Memory B cell (primary cell): ENCODE measurements at places on chromosomes 1 and 21.

GRCh38 chr1:245279346-245279745 is 124.6 kb downstream of the KIF26B start:
- peaks cover 20% of the 10 kb centered on the region for H3K27me3 ChIP-seq
- DNase-seq, result no peak
- H3K36me3 ChIP-seq, result no peaks in the 10 kb centered on the region
- H3K27ac ChIP-seq, result no peak overlapping the region
- H3K4me1 ChIP-seq, result no peaks in the 10 kb centered on the region

DNA sequence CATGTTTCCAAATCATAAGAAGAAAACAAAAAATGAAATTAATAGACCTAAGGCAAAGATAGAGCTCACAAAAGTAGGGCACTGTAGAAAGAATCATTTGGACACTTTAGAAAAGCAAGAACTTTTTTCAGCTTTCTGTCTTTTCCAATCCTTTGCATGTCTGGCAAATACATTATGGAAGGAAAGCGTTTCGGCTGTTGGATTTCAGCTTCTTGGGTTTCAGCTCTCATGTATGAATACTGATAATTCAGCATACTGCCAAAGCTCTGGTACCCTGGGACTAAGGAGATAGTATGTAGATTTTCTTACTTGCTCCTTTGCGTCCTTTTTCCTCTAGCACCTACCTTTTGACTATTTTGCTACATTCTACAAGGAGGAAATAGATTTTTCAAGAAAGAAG is 375.9 kb downstream of the BRINP3 start:
- no peaks in the 10 kb centered on the region for H3K36me3 ChIP-seq
- H3K27me3 ChIP-seq, result no peaks in the 10 kb centered on the region
- H3K4me3 ChIP-seq, result no peak overlapping the region
- no peak overlapping the region for H3K27ac ChIP-seq
- no peaks in the 10 kb centered on the region for H3K4me1 ChIP-seq
- no peak for DNase-seq

DNA sequence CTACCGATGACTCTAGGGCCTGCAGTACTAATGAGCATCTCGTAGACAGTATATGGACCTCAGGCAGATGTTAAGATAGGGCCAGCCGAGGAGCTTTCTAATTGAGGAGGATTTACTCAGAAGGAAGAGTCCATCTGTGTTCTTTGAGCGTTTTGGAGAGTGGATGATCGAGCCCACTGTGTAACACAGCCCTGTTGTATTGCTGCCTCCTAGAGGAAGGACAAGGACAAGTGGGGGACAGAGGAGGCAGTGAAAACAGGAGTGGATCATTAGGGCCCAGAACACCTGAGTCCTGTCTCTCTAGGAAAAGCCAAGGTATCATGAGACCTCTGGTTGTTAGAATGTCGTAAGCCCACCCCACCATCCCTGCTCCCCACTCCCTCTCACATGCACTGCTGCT is 62.9 kb downstream of the TBX19 start:
- no peaks in the 10 kb centered on the region for H3K27me3 ChIP-seq
- peaks cover 3% of the 10 kb centered on the region for H3K36me3 ChIP-seq
- H3K4me1 ChIP-seq, result peaks cover 13% of the 10 kb centered on the region
- no peak for DNase-seq
- H3K4me3 ChIP-seq, result no peak overlapping the region

- peaks cover 1% of the 10 kb centered on the region for H3K36me3 ChIP-seq
- no peaks in the 10 kb centered on the region for H3K4me1 ChIP-seq
- no peak for DNase-seq
- H3K4me3 ChIP-seq, result no peak overlapping the region
- H3K27ac ChIP-seq, result no peak overlapping the region
Observed at GRCh38 chr1:114023377-114023776, 44.1 kb downstream of the OLFML3 start.

DNA sequence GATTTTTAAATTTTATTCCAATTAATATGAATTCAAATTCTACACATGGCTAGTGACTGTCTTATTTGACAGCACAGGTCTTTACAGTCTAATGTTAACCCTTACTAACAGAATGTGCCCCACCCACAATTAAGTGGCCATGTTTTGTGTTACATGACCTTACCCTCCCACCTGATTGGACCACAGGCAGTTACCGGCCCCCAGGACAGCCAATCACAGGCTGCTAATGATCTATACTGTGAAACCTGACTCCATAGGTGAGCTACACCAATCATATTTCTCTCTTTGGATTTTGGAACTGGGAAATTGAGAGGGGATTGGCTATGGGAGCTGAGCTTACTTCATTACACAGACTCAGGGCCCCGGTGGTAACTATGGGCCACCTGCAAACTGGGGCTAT is 27.5 kb downstream of the ZP4 start:
- H3K27me3 ChIP-seq, result peaks cover 2% of the 10 kb centered on the region
- no peak for DNase-seq
- no peak overlapping the region for H3K4me3 ChIP-seq
- H3K36me3 ChIP-seq, result no peaks in the 10 kb centered on the region

DNA sequence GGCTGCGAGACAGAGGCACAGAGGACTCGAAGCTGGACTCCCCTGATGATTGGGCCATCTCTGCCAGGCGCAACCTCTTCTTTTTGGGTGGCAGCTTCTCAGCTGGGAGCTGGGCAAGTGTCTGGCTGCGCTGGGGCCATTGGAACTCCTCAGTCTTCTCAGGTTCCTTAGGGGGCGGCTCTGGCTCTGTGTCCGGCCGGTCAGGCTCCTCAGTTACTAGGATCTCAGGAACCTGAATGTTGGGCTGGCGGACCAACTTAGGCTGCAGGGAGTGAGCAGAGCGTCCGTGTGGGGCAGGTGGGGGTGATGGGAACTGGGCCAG is 97.5 kb upstream of the EDN2 start:
- H3K4me3 ChIP-seq, result no peak overlapping the region
- H3K27me3 ChIP-seq, result no peaks in the 10 kb centered on the region
- peaks cover 10% of the 10 kb centered on the region for H3K4me1 ChIP-seq
- H3K27ac ChIP-seq, result no peak overlapping the region
- peaks cover 18% of the 10 kb centered on the region for H3K36me3 ChIP-seq
- no peak for DNase-seq

GRCh38 chr21:38333301-38334272 is 76.8 kb downstream of the KCNJ15 start:
- H3K4me1 ChIP-seq, result no peaks in the 10 kb centered on the region
- H3K27ac ChIP-seq, result no peak overlapping the region
- no peaks in the 10 kb centered on the region for H3K36me3 ChIP-seq
- H3K27me3 ChIP-seq, result peaks cover 3% of the 10 kb centered on the region
- DNase-seq, result no peak

- H3K27me3 ChIP-seq, result peaks cover 17% of the 10 kb centered on the region
- H3K36me3 ChIP-seq, result no peaks in the 10 kb centered on the region
- no peaks in the 10 kb centered on the region for H3K4me1 ChIP-seq
- H3K27ac ChIP-seq, result no peak overlapping the region
- no peak overlapping the region for H3K4me3 ChIP-seq
Observed at GRCh38 chr1:182095946-182096345, 34.4 kb upstream of the ZNF648 start.

DNA sequence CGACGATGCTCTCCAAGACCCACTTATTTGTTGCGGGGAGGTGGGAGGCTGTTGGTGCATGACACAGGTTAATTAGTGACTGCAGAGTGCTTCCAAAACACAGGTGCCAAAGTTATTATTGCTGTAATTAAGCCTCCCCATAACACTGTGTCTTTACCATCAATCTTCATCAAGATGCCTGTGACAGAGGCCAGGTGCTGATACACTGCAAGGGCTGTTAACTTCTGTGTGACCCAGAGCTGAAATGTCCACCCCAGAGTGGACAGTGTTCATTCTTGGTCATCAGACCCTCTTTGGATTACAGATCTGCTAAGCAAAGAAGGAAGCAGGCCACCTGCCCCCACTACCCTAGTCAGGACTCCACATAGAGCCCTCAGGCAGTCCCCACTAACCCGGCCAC is 55.5 kb downstream of the CAPN8 start:
- no peak overlapping the region for H3K27ac ChIP-seq
- H3K36me3 ChIP-seq, result no peaks in the 10 kb centered on the region
- no peak overlapping the region for H3K4me3 ChIP-seq
- no peaks in the 10 kb centered on the region for H3K4me1 ChIP-seq
- no peaks in the 10 kb centered on the region for H3K27me3 ChIP-seq

GRCh38 chr1:14103878-14104430 is 404.0 kb downstream of the PRDM2 start:
- no peak overlapping the region for H3K4me3 ChIP-seq
- no peak overlapping the region for H3K27ac ChIP-seq
- H3K36me3 ChIP-seq, result no peaks in the 10 kb centered on the region
- H3K27me3 ChIP-seq, result peaks cover 7% of the 10 kb centered on the region
- no peaks in the 10 kb centered on the region for H3K4me1 ChIP-seq

GRCh38 chr1:164785841-164786534 is 227.0 kb downstream of the PBX1 start:
- H3K4me1 ChIP-seq, result peaks cover 4% of the 10 kb centered on the region
- peaks cover 5% of the 10 kb centered on the region for H3K27me3 ChIP-seq
- H3K36me3 ChIP-seq, result no peaks in the 10 kb centered on the region
- H3K4me3 ChIP-seq, result no peak overlapping the region

GRCh38 chr1:64192290-64192689 is 11.1 kb upstream of the UBE2U start:
- DNase-seq, result no peak
- H3K27me3 ChIP-seq, result peaks cover 3% of the 10 kb centered on the region

DNA sequence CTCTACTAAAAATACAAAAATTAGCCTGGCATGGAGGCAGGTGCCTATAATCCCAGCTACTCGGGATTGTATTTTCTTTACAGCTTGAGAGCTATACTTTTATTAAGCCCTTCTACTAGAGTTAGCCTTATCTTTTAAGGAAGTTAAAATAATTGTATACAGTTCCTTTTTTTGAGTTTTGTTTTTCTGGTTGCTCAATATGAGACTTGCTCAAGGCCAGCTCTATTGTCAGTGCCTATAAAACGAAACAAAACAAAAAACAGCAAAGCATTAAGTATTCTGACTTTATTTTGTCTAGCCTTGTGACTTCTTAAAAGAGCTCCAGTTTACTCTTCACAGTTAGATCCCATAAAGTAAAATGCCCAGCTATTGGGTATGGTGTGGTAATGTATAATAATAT is 17.2 kb downstream of the PKN2 start:
- DNase-seq, result no peak
- H3K27me3 ChIP-seq, result no peaks in the 10 kb centered on the region
- peak overlapping the region; percentile 67 for H3K4me3 ChIP-seq
- peak overlapping the region; percentile 86 for H3K27ac ChIP-seq
- H3K36me3 ChIP-seq, result peaks cover 2% of the 10 kb centered on the region
- peaks cover 24% of the 10 kb centered on the region for H3K4me1 ChIP-seq

DNA sequence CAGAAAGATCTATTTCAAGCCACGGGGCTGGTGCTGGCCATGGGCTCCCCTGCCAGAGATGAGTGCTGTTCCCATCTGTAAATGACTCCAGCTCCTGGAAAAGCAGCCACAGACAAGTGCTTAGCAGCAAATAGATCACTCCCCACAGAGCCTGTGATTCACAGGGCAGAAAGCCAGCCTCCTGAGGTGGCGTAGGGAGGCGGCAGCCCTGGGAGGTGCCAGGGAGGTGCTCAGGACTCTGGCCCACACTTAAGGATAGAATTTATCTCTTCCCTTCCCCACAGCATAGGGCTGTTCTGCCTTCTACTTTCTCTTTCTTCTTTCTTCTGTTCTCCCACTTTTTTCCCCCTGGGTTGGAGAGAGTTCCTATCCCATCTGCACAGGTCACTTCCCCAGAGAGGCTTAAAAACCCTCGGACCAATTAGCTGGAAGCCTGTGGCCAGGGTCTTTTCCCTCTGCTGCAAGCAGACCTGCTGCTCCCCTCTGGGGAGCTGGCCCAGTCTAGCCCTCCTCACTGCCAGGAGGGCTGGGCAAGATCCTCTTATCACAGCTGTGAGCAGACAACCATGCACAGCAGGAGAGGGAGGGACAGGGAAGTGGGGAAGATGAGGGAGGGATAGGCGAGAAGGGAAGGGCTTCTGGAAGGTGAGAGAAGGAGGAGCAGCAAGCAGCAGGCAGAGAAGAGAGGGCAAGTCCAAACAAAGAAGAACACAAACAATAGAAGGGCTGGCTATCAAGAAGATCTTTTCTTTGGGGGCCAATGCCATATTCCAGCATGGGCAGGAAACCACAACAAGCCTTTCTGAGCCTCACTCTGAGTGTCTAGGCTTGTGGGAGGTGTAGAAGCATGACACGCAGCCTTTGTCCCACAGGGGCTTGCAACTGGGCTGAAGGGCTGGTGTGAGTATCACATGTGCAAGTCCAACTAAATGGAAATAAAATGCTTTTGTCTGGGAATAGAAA is 41.0 kb downstream of the KCND3 start:
- H3K36me3 ChIP-seq, result no peaks in the 10 kb centered on the region
- H3K27ac ChIP-seq, result no peak overlapping the region
- no peaks in the 10 kb centered on the region for H3K4me1 ChIP-seq
- peaks cover 15% of the 10 kb centered on the region for H3K27me3 ChIP-seq
- no peak overlapping the region for H3K4me3 ChIP-seq
- no peak for DNase-seq

GRCh38 chr1:92791487-92792066 is 6.7 kb upstream of the EVI5 start:
- no peak overlapping the region for H3K27ac ChIP-seq
- DNase-seq, result no peak
- H3K27me3 ChIP-seq, result peaks cover 4% of the 10 kb centered on the region
- no peaks in the 10 kb centered on the region for H3K4me1 ChIP-seq
- no peak overlapping the region for H3K4me3 ChIP-seq

GRCh38 chr1:43632135-43632670 is 17.7 kb upstream of the KDM4A start:
- DNase-seq, result no peak
- H3K27me3 ChIP-seq, result peaks cover 7% of the 10 kb centered on the region
- no peak overlapping the region for H3K4me3 ChIP-seq
- no peaks in the 10 kb centered on the region for H3K4me1 ChIP-seq

DNA sequence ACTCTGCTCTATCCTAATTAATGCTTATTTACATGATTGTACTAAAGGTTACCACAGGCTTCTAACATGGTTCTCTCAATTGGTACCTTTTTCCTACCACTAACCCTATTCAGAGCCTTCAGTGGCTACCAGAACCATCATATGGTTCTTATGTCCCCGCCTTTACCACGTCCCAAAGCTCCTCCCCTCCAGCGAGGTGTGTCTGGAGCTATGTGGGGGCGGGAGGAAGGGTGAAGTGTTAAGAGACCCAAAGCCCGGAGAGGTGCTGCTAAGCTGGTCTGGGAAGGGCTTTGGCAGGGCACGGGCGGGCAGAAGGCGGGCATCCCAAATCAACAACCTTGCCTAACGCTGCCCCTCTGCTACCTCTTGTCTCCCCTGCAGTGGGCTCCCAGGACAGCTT is 10.0 kb downstream of the SPATA46 start:
- peaks cover 2% of the 10 kb centered on the region for H3K4me1 ChIP-seq
- no peak for DNase-seq
- H3K27ac ChIP-seq, result no peak overlapping the region

DNA sequence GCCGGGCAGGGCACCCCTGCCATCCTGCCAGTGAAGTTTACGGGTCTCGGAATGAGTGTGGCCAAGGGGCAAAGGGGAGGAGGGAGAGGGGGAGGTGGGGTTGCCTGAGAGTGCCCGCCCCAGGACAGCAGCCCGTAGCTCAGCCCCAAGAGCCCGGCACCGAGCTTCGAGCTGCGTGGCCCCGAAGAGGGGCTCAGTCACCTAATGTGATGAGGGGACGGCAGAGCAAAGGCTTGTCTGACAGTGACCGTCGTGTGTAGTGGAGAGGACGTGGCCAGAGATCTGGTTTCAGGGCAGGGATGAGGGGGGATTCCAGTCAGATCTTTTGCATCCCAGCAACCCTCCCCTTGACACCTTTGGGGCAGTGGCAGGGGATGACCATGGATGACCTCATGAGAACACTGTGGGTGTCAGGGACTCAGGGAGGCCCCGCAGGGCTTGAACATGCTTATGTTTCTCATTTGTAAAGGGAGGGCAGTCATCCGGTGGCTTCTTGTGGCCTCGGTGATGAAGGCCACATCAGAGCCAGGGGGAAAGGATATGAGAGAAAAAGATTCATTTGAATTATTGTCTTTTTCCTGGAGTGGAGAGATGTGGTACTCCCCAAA is 1.1 kb upstream of the TRPM2 start:
- H3K27ac ChIP-seq, result no peak overlapping the region
- no peaks in the 10 kb centered on the region for H3K36me3 ChIP-seq
- H3K4me3 ChIP-seq, result peak overlapping the region; percentile 85
- peaks cover 33% of the 10 kb centered on the region for H3K4me1 ChIP-seq
